ENCODE measurements at places on chromosomes 16 and 17. TPM values are rescaled to one million over a fixed set of nuclear protein-coding genes. Genes with fewer than 3 reads are reported as not detected.

The GPR142 gene
- total RNA-seq = 0.47 TPM

DNA sequence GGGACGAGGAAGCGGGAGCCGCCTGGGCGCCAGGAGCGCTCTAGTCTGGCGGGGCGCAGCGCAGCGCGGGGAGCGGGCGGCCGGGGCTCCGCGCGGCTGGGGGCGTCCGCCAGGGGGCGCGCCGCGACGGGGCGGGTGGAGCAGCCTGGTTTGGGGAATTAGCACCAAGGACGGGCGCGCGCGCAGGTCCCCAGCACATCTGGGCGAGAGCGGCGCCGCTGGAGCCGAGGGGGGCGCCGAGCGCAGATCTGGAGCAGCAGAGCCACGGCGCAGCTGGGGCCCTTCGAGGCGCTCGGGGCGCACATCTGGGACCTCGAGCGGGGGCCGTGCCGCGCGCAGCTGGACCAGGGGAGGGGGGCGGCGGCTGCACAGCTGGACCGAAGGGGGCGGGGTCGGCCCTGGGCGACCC, at the start of gene NXPH3:
TSS of gene NXPH3 (plus strand) at position 193 of the 409 bp plus-strand sequence. CDS start 349 bp downstream, outside the sequence.
- H3K27me3 ChIP-seq = peaks cover 63% of the 10 kb centered on the region
- no peak within 1 kb of the TSS for H3K27ac ChIP-seq
- peak; percentile 98 for DNase-seq
- no peaks in the 10 kb centered on the region for H3K4me1 ChIP-seq
- no peaks in the 10 kb centered on the region for H3K36me3 ChIP-seq

DNA sequence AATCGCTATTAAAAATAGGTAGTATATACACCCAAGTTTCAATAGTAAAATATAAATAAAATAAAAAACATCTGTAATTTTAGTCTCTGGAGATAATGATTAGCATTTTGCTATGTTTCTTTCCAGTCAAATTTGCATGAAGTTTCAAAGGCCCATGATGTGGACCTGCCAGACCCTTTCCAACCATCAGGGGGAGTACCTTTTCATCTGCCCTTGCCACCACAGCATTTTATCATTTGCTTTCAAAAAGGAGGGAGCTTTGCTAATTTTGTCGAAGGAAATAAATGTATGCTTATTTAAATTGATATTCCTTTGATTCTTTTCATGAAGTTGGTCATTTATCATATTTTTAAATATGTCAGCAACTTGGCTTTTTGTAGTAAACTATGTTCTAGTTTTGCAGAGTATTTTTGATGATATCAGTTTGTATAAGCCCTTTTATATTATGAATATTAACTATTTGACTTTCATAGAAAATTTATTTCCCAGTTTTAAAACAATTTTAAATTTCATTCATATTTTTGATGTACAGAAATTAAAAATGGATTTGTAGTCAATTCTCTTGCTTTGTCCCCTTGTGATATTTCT, 115.2 kb upstream of the NETO2 start:
- no peaks in the 10 kb centered on the region for H3K27me3 ChIP-seq
- no peaks in the 10 kb centered on the region for H3K4me1 ChIP-seq
- no peak overlapping the region for H3K4me3 ChIP-seq
- peaks cover 26% of the 10 kb centered on the region for H3K36me3 ChIP-seq
- DNase-seq = peak; percentile 65
- no peak overlapping the region for H3K27ac ChIP-seq

DNA sequence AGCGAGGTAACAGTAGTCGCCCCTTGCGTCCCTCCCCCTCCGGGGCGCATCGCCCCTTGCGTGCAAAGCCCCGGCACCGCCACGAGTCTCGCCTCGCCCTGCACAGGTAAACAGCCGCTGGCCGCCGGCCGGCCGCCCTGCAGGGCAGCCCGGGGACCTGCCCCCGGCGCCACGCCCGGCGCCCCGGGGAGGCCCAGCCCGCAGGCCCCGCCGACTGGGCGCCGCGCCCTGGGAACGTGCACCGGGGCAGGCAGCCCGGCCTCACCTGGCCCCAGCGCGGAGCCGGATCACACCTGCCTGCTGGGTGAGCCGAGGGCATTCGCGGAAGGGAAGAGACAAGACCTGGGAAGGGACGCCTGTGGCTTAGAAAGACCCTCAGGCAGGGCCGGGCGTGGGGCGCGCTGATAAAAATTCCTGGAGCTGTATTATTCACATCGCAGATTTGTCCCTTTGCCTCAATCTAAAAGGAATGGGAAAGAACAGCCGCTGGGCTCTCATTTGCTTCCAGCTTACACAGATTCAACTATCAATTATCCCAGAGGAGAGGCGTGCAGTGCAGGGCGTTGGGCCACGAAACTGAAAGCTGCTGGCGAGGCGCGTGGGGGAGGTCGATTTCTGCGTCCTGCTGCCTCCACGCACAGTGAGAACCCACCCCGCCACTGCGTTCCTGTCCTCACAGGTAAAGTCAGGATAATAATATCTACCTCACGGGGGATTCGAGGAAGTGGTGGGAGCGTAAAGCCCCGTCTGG, 451.9 kb downstream of the SLC39A11 start:
- DNase-seq = no peak
- no peaks in the 10 kb centered on the region for H3K4me1 ChIP-seq
- no peak overlapping the region for H3K4me3 ChIP-seq
- H3K27ac ChIP-seq = no peak overlapping the region
- H3K27me3 ChIP-seq = no peaks in the 10 kb centered on the region
- H3K36me3 ChIP-seq = no peaks in the 10 kb centered on the region

GRCh38 chr17:40912486-40913210, 24.8 kb downstream of the KRT23 start:
- H3K27me3 ChIP-seq = no peaks in the 10 kb centered on the region
- H3K36me3 ChIP-seq = no peaks in the 10 kb centered on the region
- H3K4me3 ChIP-seq = no peak overlapping the region
- no peaks in the 10 kb centered on the region for H3K4me1 ChIP-seq
- DNase-seq = no peak

The CHD9NB gene
- total RNA-seq = 14.0 TPM

The PRAC1 gene
- not detected for total RNA-seq

GRCh38 chr16:56910654-56911539, 21.0 kb upstream of the HERPUD1 start:
- no peak overlapping the region for H3K4me3 ChIP-seq
- DNase-seq = no peak
- H3K36me3 ChIP-seq = no peaks in the 10 kb centered on the region
- H3K27ac ChIP-seq = no peak overlapping the region
- no peaks in the 10 kb centered on the region for H3K4me1 ChIP-seq

The SLC5A11 gene
- not detected for total RNA-seq

The MSLN gene
- total RNA-seq = 0.86 TPM

DNA sequence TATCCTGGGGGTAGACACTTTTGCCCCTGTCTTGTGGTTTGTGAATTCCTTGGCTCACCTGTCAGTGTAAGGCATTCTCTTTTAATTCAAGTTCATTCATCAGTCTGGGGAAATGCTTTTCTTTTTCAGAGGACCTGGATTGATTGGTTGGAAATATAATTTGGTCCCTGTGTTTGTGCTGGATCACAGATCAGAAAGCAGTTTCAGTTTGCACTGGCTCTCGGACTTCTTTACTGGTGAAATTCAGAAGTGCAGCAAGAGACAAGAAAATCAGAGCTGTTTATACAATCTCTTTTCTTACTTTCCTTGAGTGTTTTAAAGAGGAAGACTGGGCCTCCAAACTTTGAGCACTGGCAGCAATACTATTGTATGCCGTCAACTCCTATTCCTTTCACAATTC, 161.8 kb upstream of the KCNJ16 start:
- H3K27me3 ChIP-seq = no peaks in the 10 kb centered on the region
- H3K27ac ChIP-seq = no peak overlapping the region
- no peak overlapping the region for H3K4me3 ChIP-seq
- DNase-seq = no peak
- H3K36me3 ChIP-seq = no peaks in the 10 kb centered on the region

DNA sequence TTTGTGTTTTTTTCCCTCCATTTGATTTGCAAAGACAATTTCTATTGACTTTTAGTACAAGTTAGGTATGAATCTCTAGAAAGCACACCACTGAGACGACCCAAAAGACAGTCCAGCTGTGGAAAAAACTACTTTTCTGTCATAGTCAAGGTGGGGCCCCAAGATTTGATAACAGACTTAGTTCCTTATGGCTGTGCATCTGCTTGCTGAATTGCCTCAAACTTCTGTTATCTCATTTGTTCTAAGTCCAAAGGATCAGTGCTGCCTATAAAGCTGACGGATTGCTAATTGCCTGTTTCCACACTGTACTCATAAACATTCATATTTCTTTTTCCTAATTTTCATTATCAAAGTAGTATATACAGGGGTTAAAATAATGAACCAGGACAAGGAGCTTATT, 180.8 kb downstream of the SPECC1 start:
- no peaks in the 10 kb centered on the region for H3K27me3 ChIP-seq
- H3K36me3 ChIP-seq = no peaks in the 10 kb centered on the region
- H3K27ac ChIP-seq = peak overlapping the region; percentile 85
- peaks cover 3% of the 10 kb centered on the region for H3K4me1 ChIP-seq
- H3K4me3 ChIP-seq = no peak overlapping the region
- DNase-seq = no peak

The GFAP gene
- total RNA-seq = not detected

- H3K27ac ChIP-seq = no peak overlapping the region
- DNase-seq = no peak
- peaks cover 29% of the 10 kb centered on the region for H3K36me3 ChIP-seq
Observed at GRCh38 chr17:73302189-73302588, 9.6 kb downstream of the CDC42EP4 start.

All from endodermal cell (in vitro differentiated cells).